ENCODE measurements at places on chromosomes 1 and 21.

GRCh38 chr1:204461331-204462228, 33.0 kb downstream of the PIK3C2B start:
- DNase-seq: peak; percentile 91

DNA sequence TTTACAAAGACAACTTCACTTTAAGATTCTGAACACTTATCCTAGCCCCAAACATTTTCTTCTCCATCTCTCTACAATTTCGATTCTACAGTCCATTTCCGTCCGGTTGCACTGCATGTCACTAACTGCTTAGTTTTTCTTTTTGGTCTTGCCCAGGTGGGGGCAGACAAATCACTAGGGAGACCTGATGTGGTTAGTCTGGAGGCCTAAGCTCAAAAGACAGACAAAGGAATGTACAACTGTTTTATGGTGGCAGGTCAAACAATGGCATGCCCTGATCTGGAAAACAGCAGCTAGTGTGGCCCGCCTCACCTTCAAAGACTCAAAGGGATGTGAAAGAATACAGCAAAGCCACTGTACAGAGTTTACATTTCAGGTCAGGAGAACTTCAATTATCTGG, 3.8 kb downstream of the ETV3 start:
- DNase-seq: no peak

- no peak for DNase-seq
Observed at GRCh38 chr1:109228167-109228566, 14.4 kb downstream of the SARS1 start.

DNA sequence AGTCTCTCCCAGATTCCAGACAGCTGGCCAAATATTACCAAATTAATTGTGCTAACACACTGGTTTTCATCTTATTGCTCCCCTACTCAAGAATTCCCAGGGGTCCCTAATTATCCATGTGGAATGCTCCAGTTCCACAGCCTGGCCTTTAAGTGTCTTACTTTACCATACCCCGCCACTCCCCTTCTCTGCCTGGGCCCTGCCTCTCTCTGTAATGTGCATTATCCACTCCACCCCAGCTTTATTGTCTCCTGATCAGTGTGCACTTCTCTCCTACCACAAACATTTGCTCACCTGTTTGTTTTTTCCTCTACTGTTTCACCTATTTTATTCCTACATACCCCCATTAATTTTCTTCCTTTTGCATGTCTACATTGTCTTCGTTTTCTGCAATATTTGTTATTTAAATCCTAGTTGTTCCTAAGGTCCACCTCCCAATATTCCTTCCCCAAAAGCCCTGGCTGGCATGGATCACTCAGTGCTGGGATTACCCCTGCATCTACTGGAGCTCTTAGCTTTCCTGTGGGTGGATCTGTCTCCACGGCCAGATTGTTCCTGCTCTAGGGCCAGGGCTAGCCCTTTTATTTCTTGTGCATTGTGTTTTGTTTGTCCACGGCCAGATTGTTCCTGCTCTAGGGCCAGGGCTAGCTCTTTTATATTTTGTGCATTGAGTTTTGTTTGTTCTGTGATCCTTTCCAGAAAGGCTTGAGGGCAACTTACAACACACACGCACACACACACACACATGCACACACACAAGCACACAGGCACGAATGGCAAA, 33.4 kb upstream of the ATP1B1 start:
- DNase-seq: no peak

DNA sequence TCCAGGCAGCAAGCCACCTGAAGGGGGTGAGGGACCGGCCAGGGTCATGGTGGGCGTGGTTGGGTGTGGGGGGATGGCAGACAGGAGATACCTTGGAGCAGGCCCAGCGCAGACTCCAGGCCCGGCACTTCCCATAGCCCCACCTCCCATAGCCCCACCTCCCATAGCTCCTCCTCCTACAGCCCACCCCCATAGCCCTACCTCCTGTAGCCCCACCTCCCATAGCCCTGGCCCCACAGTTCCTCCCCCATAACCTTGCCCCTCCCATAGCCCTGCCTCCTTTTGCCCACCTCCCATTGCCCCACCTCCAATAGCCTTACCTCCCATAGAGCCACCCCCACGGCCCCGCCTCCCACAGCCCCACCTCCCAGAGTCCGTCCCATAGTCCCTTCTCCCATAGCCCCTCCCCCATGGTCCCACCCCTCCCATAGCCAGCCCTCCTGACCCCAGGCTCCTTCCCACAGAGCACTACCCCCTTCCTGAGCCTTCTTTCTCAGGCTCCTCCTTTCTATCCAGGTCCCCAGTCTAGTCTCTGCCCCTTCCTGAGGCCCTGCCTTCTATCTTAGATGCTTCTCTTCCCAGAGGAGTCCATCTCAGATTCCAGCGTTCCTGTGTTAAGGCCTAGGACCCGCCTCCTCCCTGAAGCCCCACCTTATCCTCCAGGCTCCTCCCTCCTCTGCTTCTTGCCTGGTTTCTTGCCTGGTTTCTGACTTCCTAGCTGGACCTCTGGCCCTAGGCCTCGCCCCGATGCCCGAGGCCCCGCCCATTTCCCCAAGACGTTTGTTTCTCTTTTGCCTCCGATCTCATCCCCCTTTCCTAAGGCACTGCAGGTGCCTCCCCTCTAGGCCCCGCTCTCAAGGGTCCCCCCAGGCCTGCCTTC, 46.8 kb downstream of the PTPRU start:
- no peak for DNase-seq

DNA sequence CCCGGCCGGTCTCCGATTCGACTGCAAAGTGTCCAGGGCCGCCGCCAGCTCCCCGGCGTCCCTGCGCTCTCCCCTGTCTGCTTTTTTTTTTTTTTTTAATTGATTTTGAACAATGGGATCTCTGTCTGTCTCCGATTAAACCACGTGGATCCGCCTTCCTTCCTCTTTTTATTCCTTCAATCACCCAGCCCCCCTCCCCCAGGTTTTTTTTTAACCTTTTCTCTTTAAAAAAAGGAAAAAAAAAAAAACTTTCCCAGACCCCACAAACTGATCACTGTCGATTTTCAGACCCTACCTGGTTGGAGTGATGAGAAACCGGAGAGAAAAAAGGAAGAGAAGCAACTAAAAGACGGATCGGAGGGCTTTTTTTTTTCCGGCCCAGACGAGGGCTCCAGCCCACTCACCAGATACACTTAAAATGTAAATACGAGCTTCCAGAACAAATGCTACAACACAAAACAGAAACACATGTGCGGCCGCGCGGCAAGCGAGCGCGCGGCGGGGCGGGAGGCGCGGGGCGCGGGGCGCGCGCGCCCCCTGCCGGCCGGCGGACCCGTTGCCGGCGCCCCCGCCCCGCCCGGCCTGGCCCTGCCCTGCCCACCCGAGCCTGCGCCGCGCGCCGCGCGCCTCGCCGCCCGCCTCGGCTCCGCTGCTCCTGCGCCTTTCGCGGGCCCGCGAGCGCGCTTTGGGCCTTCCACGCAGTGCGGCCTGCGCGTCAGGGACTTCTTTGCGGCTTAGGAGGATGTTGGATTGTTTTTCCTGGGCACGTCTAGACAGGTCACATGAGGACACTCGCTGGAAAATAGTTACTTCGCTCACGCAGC, at the start of gene RCC2:
RCC2 (minus strand) TSS at position 428 of the 824 bp plus-strand sequence. CDS start 1,163 bp downstream, outside the sequence.
- DNase-seq: peak; percentile 53

DNA sequence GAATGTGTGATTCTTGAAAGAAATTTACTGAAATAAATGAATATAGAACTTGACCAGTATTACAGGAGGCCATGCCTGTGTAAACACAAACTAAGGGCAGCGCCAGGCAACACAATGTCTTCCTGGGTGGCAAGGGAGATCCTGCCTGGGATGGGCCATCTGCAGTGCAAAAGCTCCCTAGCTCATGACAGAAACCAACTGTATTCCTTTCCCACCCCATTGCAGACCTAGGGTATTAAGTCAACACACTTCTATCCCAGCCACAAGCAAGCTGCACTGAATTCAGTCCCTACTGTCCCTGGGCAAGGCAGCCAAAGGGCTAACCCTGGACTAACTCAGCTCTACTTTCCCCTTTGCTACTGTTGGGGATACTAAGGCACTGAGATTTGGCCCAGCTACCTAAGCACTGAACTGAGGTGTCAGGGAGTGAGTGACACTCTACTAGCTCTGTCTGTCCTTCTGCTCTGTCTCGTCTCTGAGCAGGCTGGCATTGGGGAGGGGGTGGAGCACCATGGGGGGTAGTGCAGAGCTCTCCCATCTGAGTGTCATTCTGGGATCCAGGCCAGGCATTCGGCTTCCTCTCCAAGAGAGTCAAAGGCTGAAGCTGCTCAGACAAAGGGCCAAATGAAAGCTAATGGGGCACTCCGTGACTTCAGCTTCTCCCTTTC, 2.5 kb downstream of the INKA2 start:
- DNase-seq: no peak

- no peak for DNase-seq
Observed at GRCh38 chr1:206512058-206512850, 4.9 kb downstream of the RASSF5 start.

DNA sequence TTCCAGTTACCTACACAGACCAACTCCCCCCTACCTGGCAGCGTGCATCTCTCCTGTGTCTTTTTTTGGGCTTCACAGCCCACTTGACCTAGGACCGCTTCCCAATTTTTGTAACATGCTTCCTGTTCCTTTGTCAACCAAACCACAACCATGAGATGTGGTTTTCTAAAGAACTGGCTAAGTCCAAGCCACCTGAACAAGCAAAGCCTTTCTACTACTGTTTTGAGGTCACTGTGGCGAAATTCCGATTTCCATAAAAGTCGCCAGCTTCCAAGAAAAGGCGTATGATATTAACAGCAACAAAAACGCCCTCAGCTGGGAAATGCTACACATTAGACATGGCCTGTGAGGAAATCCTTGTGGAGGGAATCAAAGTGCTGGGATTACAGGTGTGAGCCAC, 12.7 kb upstream of the AK2 start:
- DNase-seq: peak; percentile 87

GRCh38 chr1:55259911-55260609, 44.9 kb upstream of the USP24 start:
- DNase-seq: no peak

- no peak for DNase-seq
Observed at GRCh38 chr1:220813013-220813412, 26.3 kb downstream of the MTARC1 start.

- no peak for DNase-seq
Observed at GRCh38 chr1:24119859-24120756, 8.2 kb upstream of the MYOM3 start.

DNA sequence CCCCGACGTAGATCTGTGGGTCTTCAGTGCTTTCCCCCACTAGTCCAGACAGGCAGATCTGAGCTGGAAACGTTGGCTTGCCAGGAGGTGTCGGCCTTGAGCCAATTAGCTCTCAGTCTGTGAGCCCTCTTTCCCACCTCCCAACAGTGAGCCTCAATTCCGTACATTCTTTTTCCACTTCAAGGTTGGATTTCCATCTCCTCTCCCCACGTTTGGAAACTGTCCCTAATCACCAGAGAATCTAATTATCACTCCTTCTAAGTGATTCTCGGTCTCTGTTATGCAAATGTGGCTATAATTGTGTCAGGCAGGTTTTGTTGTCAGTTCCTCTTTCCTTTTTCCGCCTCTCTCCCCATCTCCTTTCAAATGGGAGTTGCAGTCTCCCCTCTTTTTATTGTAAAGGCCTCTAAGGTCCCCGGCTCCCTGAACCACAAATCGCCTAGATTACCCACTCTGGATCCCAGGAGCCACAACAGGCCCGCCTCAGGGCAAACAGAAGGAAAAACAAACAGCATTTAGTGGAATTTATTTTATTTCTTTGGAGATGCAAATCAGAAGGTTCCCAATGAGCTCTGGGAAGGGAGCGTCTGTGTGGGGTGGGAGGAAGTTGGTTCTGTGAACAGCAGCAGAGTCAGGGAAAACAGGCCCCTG, 29.4 kb upstream of the LRRN2 start:
- no peak for DNase-seq

DNA sequence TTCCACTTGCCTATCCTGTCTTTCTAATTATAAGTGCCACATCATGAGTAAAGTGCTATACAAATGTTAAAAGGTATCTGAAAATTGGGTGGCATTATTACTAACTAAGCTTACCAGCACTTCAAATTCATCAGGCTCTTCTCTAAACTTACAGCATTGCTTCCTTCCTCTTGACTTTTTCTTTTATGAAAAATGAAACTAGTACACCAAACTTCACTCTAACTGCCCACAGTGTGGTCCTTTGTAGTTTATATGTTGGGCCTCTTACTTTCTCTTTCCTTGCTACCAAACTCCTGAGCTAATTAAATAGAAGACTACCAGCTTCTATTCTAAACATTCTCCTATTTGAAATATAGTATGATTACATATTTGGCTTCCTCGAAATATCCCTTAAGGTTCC, 81.8 kb downstream of the NOTCH2 start:
- DNase-seq: no peak

- no peak for DNase-seq
Observed at GRCh38 chr1:241596633-241597032, 43.5 kb downstream of the CHML start.

DNA sequence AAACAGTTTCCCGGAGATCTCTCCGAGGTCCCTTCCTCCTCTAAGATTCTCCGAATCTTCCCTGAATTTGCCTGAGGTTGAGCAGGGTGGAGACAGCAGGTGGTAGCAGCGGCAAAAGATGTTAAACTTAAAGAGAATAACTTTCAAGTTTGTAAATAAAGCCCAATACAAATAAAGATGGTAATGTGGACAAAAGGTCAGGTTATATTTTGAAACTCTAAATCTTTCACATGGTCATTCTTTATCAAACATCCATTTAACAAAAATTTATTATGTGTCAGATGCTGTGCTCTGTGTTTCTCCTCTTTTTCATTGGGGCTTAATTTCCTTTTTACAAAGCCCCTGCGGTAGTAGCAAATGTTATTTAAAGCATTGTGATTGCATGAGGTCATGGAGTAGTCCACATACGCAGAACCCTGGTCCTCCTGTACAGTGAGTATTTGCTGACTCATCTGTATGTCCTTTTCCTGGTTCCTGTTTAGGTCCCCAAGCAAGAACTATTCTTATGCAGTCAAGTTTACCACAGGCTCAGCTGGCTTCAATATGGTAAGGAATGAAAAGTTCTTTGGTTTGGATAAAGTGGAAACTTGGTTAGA, 119.2 kb downstream of the ITSN1 start:
- DNase-seq: no peak

- no peak for DNase-seq
Observed at GRCh38 chr1:37147392-37147831, 113.1 kb upstream of the GRIK3 start.

DNA sequence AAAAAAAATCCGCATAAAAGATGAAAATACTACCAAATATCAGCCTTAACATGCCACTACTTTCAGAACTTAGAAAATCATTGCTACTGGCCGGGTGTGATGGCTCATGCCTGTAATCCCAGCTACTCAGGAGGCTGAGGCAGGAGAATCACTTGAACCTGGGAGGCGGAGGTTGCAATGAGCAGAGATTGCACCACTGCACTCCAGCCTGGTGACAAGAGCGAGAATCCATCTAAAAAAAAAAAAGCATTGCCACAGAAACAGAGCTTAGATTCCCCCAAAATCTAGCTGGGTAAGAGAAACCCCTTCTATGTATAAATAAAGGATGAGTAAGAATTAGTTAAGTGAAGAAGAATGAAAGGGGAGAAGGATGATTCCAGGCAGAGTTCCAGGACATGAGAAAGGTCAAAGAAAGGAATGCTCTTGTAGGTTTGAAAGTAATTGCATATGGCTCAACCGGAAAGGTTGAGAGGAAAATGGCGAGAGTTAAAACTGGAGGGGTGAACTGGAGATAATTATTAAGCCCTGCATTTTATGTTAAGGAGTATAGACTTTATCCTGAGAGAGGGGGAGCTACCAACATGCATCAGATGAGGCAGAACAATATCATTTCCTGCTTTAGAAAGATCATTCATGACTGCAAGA, 19.7 kb upstream of the NRDC start:
- no peak for DNase-seq

GRCh38 chr1:9112961-9113880, 15.7 kb downstream of the GPR157 start:
- no peak for DNase-seq

- DNase-seq: no peak
Observed at GRCh38 chr21:17542371-17543011, 29.6 kb downstream of the CXADR start.

GRCh38 chr1:86826856-86827255, 87.1 kb downstream of the SELENOF start:
- no peak for DNase-seq
